Upper lobe of left lung (tissue), 6 donors: ENCODE measurements at places on chromosomes 3 and 15.

DNA sequence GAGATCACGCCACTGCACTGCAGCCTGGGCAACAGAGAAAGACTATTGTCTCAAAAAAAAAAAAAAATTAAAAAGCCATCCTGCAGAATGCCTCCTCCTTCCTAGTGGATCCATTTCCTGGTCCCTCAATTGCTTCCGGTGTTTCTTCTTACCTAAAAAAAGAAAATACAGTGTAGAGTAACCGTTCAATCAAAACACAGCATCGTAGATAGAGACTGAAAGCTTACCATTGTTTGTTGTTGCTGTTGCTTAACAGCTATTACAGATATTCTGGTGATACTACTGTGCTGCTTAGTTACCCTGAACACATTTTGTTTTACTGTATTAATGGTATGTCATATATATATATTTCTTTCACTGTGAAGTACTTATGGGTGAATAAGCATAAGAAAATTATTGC lies 105.5 kb upstream of the LRRFIP2 start:
- no peak for DNase-seq

DNA sequence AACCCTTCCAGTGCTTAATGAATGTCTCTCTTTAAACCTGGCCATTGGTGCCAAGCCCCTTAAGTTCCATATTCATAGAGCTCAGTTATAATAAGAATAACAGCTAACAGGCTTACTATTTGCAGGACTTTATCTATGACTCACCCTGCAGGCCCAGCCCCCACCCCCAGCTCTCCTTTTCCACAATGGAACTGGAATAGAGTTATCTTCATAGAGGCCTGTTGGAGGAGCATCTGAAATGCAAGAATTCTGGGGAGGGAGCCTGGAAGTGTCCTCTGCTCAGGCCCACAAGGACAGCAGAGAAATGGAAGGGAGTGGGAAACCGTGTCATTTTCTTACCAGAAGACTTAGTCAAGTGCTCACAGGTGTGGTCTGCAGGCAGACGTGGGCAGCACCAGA lies 52.8 kb downstream of the SEMA5B start:
- DNase-seq, result no peak

- no peak for DNase-seq
Measured at GRCh38 chr3:16127249-16127648, 47.2 kb upstream of the GALNT15 start.

DNA sequence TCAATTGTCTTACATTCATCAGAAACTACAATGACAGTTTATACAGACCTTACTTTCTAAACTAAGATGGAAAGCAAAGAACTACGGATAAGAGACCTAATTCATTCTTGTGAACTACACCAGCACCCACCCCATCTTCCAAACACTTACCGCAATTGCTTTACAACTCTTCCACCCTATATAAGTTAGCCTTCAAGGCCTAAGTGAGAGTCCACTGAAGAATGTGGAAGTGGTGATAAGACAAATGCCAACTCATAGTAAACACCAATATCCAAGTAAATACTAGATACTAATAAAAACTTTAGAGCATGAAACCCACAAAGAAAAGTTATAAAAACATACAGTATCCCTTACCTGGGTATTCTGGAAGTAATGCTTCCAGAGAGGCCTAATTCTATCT lies 13.6 kb downstream of the ARF4 start:
- no peak for DNase-seq

- DNase-seq, result no peak
Measured at GRCh38 chr3:186514296-186515002, 29.7 kb downstream of the CRYGS start.

- DNase-seq, result no peak
Measured at GRCh38 chr3:97974996-97975395, 2.8 kb upstream of the RIOX2 start.

DNA sequence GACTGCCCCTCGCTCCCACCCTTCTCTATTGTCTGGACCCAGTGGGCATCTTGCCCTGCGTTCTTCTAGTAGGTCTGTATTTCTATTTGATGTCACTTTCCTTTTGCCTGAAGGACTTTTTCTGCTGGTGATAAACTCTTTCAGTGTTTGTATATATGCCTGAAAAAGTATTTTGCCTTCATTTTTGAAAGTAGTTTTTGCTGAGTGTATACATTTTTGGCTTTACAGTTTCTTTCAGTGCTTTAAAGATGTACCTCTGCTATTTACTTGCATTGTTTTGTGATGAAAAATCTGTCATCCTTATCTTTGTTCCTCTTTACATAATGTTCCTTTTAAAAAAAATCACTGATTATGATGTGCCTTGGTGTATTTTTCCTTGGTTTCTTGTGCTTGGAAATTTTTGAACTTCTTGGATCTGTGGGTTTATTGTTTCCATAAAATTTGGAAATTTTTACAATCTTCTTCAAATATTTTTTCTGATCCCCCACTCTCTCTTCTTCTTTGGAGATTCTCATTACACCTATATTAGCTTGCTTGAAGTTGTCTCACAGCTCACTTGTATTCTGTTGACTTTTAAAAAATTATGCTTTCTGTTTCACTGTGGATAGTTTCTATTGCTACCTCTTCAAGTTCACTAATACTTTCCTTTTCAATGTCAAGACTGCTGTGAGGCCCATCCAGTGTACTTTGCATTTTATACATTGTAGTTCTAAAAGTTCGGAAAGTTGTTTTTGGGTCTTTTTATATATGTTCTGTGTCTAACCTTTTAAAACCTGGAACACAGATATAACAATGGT lies 67.8 kb downstream of the RGMA start:
- no peak for DNase-seq

GRCh38 chr15:62533687-62534086 lies 368.6 kb upstream of the C2CD4B start:
- DNase-seq, result no peak

- no peak for DNase-seq
Measured at GRCh38 chr15:63378946-63379345, 2.7 kb downstream of the CA12 start.

DNA sequence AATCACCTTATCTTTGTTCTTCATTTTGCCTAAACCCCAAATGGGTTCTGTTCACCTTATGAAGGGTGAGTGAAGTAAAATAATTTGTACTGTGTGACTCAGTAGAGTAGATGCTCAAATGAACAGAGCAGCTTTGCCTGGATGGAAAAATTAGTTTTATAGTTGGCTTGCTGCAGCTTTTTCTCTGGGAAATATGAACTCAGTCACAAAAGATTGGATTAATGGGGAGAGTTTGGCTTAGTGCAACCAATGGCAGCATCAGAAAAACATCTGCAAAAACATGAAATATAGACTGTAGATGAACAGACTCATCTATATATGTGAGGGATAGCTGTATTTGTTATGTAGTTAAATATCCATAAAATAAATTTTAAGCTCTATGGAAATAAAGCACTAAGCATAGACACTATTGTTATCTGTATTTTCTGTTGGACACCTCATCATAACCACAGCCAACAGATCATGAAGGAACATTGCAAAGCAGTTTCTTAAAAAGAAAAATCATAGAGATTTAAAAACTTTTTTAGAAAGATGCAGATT lies 181.3 kb downstream of the ECT2 start:
- no peak for DNase-seq

DNA sequence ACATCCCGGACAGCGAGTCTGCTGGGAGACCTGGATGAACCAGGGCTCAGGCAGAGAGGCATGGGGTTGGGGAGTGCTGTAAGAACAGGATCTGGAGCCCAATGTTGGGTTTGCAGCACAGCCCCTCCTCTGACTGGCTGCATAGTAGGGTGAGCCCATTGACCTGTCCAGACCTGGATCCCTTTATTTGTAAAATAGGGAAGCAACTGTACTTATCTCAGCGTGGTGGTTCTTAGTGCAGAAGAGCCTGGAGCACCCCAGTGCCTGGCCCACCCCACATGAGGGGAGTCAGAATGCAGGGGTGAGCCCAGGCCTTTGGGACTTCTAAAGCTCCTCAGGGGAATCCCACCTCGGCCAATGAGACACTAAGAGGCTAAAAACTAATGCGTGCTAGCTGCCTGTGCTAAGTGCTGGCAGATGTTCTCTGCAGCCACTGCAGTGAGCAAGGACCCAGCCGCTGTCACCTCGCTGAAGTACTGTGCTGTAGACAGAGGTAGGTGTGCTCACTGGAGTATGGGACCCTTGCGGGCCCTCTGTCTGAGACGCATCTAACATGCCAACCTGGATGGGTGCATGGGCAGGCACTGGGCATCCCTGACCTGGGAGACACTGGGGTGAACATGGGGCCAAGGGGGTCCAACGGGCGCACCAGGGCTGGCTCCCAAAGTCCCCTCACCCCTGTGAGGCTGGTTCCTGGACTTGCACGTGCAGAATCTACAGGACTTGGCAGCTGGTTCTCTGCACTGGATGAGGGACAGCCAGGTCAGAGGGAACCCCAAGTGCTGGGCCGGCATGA lies 95.6 kb downstream of the ATP10A start:
- no peak for DNase-seq

DNA sequence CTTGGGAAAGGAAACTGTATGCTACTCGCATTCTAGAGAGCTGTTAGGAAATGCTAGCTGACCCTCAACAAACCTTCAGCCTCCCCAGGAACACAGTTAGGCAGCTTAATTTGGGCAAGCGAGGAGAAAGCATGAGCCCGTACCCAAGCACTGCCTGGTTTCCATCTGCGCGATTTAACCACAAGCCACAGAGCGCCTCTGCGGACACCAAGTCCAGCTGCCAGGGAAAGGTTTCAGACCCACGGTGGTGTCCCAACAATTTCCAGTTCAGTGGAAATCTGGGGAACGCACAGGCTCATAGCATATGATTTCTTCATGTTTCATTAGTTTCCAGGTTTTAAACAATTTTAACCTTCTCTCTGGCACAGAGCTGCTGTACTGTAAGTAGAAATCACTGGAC lies 617.6 kb downstream of the FHIT start:
- DNase-seq, result no peak

DNA sequence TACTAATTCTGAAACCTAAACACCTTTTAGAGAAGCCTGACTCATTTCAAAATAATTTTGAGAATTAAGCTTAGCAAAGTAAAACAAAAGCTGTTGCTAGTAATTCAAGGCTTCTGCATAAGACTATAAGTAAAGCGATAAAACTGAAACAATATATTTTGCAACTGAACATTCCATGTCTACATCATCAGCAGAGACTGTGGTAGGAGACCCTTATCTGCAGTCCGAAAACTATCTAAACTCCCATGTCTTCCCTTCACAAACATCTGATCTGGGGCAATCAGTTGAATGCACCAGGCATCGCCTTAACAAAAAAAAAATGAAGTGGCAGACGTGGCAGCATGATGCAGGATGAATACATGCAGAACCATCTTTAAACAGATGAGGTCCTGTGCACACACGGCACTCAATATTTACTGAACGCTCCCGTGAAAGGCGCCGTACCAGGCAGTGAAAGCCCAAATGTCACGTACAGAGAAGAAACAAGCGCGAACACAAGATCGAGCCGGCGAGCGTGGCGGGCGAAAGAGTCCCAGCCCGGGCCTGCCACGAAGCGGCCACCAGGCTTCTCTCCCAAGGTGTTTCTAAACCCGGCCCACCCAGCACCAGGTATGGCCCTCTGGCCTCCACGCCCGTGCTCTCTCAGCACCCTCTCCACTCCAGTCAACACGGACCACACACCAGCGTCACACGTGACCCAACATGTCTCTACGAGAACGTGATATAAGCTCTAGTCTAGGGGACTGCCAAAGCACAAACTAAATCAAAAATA lies 63.0 kb downstream of the CHSY1 start:
- DNase-seq, result no peak

DNA sequence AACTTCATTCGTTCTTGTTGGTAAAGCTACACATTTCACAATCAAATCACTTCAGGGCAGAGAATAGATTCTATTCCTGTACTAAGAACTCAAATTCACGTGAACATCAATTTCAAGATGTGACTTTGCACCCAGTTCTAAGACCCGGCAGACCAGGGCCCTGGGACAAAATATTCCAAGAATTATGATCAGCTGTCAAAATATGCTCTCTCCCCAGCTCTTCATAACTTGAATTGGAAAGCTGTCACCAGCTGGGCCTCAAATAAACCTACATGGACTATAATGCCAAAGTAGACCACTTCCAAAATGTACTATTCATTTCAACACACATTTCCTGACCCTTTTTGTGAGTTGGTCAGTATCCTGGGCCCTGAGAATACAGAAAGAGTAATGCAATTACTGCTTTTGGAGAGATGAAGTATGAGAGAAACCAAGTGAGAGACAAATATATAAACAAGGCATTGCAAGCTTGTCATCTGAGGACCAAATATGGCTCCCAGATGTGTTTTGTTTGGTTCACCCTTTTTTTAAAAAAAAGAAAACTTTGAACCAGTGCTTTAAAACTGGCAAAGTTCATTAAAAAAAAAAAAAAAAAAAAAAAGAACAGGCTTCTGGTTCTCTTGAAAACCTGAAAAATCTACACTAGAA lies 14.9 kb downstream of the MAGI1 start:
- DNase-seq, result no peak

- DNase-seq, result no peak
Measured at GRCh38 chr3:171896316-171896715, 53.2 kb downstream of the TMEM212 start.

DNA sequence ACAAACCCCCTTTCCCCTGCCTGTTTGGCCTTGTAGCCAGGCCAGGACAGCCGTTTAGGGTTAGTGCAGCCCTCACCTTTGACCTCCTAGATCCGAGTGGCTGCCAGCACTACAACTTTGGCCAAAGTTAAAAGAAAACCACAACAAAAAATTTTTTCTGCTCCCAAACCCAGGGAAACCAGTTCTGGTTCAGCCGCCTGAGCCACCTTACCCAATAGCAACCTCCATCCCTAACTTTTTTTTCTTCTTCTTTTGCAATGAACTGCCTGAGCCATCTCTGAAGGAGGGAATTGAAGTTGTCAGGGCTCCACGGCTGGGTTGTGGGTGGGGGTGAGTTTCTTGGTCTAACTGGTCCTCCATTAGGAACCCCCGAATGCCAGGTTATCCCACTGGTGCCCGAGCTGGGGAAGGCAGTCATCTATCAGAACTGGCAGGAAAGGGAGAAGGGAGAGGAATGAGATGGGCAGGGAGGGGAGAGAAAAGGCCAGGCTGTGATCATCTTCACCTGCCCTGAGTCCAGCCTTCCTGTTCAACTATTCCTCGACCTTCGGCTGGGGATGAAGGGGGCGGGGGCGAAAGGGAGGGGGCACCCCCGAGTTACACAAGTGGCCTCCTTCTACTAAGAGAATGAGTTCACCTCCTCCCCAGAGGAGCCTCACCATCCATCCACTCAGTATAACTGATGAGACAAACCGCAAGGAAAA lies 6.2 kb upstream of the NR2F2 start:
- no peak for DNase-seq

DNA sequence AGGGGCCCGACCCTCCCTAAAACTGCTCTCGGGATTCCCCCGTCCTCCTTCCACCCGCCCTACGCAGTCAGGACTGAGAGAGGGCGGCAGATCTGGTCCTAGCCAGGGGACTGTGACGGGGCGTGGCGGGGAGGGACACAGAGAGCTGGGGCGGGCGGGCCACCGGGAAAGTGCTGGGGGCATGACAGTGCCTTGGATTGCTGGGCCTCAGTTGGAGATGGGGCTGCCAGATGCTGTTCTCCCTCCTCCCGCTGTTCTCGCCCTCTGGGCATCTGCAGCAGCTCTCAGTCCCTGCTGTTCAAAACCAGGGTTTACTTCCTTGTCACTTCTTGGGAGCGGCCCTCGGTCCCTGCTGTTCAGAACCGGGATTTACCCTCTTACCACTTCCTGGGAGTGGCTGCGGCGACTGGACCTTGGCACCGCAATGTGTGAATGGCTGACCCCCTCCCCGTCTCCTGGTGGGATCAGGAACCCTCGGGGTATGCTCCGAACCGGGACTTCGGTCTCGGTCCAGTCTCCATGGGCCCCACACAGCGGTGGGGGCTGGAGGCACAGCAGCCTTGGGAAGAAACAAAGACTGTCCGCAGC lies 1.8 kb upstream of the RPP25 start:
- DNase-seq, result peak; percentile 79

GRCh38 chr15:86570738-86571137 lies 491.1 kb downstream of the AGBL1 start:
- DNase-seq, result no peak

- DNase-seq, result no peak
Measured at GRCh38 chr3:68764554-68764953, 167.8 kb downstream of the TAFA4 start.
